T-helper 2 cell treated with Interferon-gamma antibody and Interleukin-4, amounts not matched to agents 100 ng/mL and 5 ng/mL, for 36 hours (primary cell): ENCODE measurements at places on chromosomes 11 and 22. TPM values are rescaled to one million over a fixed set of nuclear protein-coding genes. Genes with fewer than 3 reads are reported as not detected.

Gene OR51V1
- not detected in 2 replicates for total RNA-seq

Gene MUC6
- total RNA-seq: not detected in 2 replicates

Gene MS4A1
- 0.27 TPM in 1 of 2 replicates, not detected in the other for total RNA-seq

Gene CSKMT
- total RNA-seq: 21.3 and 24.7 TPM in 2 replicates

Gene OR2AT4
- total RNA-seq: not detected in 2 replicates

Gene TSGA10IP
- total RNA-seq: not detected in 2 replicates

Gene PATE2
- total RNA-seq: not detected in 2 replicates

Gene ISX
- not detected in 2 replicates for total RNA-seq

Gene ANO3
- not detected in 2 replicates for total RNA-seq

Gene OR4D6
- not detected in 2 replicates for total RNA-seq

Gene C11orf91
- 0.25 and 0.32 TPM in 2 replicates for total RNA-seq

Gene HARBI1
- 6.3 and 7.4 TPM in 2 replicates for total RNA-seq

Gene C11orf42
- not detected in 2 replicates for total RNA-seq

Gene ZNF214
- total RNA-seq: not detected in 2 replicates

Gene OR8G1
- not detected in 2 replicates for total RNA-seq

Gene COX8A
- total RNA-seq: 382 and 383 TPM in 2 replicates

Gene PDE3B
- 100 and 103 TPM in 2 replicates for total RNA-seq

Gene OAF
- 2.3 and 2.7 TPM in 2 replicates for total RNA-seq

Gene NLRP10
- total RNA-seq: not detected in 2 replicates

Gene TRMU
- total RNA-seq: 65.2 and 69.8 TPM in 2 replicates

Gene WEE1
- total RNA-seq: 67.1 and 67.7 TPM in 2 replicates

Gene FAM180B
- total RNA-seq: 0.18 and 0.20 TPM in 2 replicates

Gene ZNF195
- total RNA-seq: 29.7 and 34.5 TPM in 2 replicates

Gene MS4A7
- not detected in 2 replicates for total RNA-seq

Gene GLYAT
- total RNA-seq: not detected in 2 replicates

Gene NEFH
- total RNA-seq: 3.9 and 4.5 TPM in 2 replicates

Gene BEST1
- not detected in 2 replicates for total RNA-seq

Gene NXPE4
- total RNA-seq: not detected in 2 replicates

Gene OR51B2
- total RNA-seq: not detected in 2 replicates

Gene PPP6R2
- 49.8 and 54.9 TPM in 2 replicates for total RNA-seq

Gene C11orf52
- 0.27 TPM in 1 of 2 replicates, not detected in the other for total RNA-seq

Gene RTN4R
- 1.5 and 1.9 TPM in 2 replicates for total RNA-seq

Gene GALR3
- not detected in 2 replicates for total RNA-seq

Gene NRIP3
- 5.0 and 5.3 TPM in 2 replicates for total RNA-seq

Gene SCGB1C1
- not detected in 2 replicates for total RNA-seq

Gene RNH1
- total RNA-seq: 99.8 and 101 TPM in 2 replicates

Gene FAR1
- total RNA-seq: 61.1 and 65.4 TPM in 2 replicates

Gene SCGB1D2
- not detected in 2 replicates for total RNA-seq

Gene FOLH1
- not detected in 2 replicates for total RNA-seq

Gene CNGA4
- total RNA-seq: 0.16 and 0.23 TPM in 2 replicates

Gene NUP160
- 70.1 and 71.8 TPM in 2 replicates for total RNA-seq

Gene VSIG10L2
- not detected in 2 replicates for total RNA-seq

Gene LINC01488
- not detected in 2 replicates for total RNA-seq

Gene ADORA2A
- total RNA-seq: 14.1 and 17.9 TPM in 2 replicates

Gene OR51B4
- not detected in 2 replicates for total RNA-seq

Gene MCAM
- total RNA-seq: 2.0 and 2.5 TPM in 2 replicates

Gene PLAAT5
- not detected in 2 replicates for total RNA-seq

Gene E2F8
- 41.9 and 42.6 TPM in 2 replicates for total RNA-seq

Gene CD248
- total RNA-seq: 0.09 and 0.18 TPM in 2 replicates

Gene NUMA1
- 174 and 178 TPM in 2 replicates for total RNA-seq

Gene NLRX1
- 23.7 TPM in 2 replicates for total RNA-seq

Gene TRPM5
- not detected in 2 replicates for total RNA-seq
